ENCODE measurements at places on chromosomes 5 and 9.

GRCh38 chr9:105355781-105356180 lies 92.1 kb upstream of the FSD1L start:
- DNase-seq, result no peak

GRCh38 chr5:113204525-113205161 lies 228.0 kb downstream of the DCP2 start:
- DNase-seq, result no peak

DNA sequence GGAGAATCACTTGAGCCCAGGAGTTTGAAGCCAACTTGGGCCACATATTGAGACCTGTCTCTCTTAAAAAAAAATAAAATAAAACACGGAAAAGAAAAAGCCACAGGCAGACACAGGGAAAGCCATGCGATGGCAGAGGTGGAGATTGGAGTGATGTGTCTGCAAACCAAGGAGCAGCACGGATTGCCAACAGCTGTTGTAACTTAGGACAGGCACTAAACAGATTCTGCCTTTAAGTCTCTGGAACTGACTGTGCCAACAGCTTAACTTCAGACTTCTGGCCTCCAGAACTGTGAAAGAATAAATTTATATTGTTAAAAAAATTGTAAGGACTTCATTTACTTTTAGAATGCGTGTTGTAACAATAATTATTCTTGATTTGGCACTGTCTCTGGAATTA lies 318.5 kb upstream of the CHD1 start:
- no peak for DNase-seq

GRCh38 chr5:127085371-127085770 lies 12.1 kb upstream of the C5orf63 start:
- DNase-seq, result no peak

GRCh38 chr9:37464426-37465248 lies 613 bp downstream of the ZBTB5 start:
- DNase-seq, result peak; percentile 72

DNA sequence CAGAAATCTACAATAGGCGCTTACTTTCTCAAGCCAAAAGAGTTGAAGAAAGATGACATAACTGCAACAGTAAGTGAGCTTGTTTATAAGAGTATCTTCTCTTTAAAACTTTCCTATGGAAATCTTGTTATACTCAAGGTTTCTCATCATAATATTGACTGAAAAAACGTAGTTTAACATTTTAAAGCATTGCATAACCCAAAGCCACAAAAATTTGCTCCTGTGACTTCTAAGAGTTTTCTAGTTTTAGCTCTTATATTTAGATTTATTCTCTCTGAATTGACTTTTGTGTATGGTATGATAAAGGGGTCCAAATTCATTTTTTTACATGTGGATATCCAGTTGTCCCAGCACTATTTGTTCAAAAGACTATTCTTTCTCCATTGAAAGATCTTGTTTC lies 15.2 kb downstream of the WDR36 start:
- no peak for DNase-seq

GRCh38 chr9:108443741-108444140 lies 412.0 kb downstream of the ACTL7B start:
- DNase-seq, result no peak

GRCh38 chr9:87741891-87742290 lies 16.0 kb downstream of the CTSL start:
- DNase-seq, result no peak

DNA sequence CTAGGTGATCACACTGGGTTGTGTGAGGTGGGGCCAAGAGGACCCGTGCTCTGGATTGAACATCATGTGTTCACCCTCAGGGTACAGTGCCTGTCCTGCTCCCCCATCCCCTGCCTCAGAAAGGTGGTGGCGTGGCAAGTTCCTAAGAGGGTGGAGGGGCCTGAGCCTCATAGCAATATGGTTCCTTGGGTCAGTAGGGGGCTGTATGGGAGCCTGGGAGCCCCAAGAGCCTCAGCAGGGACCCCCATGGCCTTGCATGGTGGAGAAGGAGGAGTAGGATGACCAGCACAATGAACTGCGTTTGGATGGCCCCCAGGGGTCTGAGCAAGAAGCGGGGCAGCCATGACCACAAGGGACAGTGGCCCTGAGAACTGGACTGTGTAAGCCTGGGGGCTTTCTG lies 89.6 kb upstream of the SHB start:
- no peak for DNase-seq

DNA sequence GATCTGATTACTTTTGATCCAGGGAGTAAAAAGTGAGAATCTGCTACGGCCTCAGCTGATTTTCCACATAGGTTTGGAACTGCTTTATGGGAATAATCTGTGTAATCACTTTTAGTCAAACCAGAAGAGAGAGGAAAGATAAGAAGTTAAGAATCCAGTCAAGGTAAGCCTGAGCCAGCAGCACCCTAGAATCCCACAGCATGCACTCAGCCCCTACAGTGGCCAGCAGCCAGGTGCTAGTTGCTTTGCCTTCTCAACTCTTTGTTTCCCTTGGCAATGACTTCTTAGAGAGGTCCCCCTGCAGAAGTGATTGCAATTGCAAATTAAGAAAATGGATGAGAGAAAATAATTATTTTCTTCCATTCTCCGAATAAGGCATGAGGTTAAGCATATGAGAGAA lies 59.7 kb upstream of the TMED7 start:
- DNase-seq, result no peak

DNA sequence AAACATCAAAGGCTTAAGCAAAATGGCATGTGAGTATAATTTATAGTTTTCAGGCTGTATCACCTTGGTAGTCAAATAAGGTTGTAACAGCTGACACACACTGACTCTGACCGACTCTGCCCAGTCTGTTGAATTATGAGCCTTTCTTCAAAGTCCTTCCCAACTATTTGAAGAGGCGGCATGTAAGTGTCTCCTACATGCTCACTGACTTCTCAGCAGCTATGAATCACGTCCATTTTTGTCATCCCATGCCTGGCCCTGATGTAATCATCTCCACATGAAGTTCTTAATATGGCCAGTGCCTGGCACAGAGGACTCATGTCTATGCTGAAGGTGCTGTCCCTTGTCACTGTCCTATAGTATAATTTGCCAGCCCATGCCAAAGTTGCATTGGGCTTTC lies 5.1 kb upstream of the PTBP3 start:
- DNase-seq, result no peak

- no peak for DNase-seq
Observed at GRCh38 chr5:123659495-123659894, 147.5 kb downstream of the CSNK1G3 start.

DNA sequence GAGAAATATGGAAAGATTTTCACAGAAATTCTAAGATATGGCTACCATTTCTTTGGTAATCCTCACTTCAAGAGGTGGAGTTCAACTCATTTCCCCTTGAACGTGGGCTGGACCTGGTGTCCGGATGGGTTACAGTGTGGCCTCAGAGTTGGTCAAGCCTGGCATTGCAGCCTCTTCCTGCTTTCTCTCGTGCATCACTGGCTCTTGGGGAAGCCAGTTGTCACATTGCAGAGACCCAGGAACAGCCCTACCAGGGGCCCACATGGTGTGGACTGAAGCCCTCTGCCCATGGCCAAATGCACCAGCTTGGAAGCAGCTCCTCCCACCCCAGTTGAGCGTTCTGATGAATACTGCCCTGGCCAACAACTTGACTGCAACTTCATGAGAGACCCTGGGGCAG lies 47.7 kb upstream of the FCN1 start:
- DNase-seq, result no peak

DNA sequence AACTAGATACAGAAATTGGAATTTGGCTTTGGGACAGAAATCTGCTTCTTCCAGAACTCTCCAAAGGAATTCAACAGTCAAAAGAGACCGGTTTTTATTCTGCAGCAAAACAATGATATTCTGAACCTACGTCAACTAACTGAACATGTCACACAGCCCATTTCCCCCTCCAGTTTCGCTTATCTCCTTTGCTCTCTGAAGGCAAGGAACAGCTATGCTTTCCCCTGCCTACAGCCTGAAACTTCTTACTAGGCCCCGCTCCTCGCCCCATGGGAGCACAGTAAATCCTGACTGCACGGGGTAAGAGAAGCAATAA lies 488 bp downstream of the SKIC3 start:
- peak; percentile 2 for DNase-seq

GRCh38 chr5:99314721-99315120 lies 385.9 kb upstream of the CHD1 start:
- no peak for DNase-seq

DNA sequence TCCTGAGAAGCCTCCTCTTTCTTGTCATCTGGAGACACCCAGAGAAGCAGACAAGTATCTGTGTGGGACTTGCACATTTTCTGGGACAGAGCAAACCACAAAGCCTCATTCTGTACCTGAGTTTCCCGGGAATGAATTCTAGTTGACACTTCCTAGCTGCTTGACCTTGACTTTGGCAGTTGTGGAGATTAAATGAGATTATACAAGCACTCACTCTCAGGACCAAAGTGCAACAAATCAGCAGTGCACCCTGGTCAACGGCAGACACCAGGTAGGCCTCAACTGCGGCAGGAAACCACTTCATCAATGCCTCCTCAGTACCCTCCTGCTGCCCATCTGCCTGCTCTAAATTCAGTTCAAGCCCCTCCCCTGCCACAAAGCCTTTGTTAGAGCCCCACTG lies 114.7 kb upstream of the PANK3 start:
- no peak for DNase-seq

DNA sequence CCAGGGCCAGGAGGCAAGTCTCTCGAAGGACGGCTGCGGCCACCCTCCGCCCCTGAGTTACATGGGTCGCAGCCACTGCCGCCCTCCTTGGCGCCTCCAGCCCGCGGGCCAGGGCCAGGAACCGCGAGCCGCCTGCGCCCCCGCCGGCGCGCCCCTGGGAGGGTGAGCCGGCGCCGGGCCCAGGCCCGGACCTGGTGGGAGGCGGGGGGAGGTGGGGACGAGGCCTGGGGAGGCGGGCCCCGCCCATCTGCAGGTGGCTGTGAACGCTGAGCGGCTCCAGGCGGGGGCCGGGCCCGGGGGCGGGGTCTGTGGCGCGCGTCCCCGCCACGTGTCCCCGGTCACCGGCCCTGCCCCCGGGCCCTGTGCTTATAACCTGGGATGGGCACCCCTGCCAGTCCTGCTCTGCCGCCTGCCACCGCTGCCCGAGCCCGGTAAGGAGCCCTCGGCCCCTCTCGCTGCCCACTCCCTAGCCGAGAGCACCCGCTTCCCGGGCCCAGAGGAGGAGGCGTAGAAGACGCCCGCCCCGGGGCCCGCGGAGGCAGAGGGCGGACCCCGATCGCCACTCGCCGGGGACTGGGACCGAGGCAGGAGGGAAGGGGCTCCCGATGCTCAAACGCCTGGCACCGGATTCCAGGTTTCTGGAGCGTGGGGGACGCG lies at the start of gene ASS1:
Gene ASS1 (plus strand): TSS at position 397 of the 657 bp plus-strand sequence. CDS start 7,268 bp downstream, outside the sequence.
- DNase-seq, result no peak

DNA sequence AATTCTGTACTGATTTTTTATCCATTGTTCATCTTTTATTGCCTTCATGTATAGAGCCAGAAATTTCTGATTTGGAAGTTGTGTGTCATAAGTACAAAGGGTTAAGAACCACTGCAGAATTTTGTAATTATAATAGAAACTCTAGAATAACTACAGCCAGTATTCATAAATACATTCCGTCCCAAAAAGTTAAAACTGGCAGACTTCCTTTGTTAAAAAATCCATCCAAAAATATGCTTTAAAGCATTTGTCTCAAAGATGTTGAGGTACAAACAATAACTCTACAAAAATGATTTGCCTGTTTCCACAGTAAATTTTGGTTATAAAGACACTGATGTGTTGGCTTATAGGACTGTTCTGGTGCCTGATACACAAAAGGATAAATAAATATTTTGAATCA lies 436.6 kb downstream of the DTWD2 start:
- no peak for DNase-seq

- no peak for DNase-seq
Observed at GRCh38 chr9:136695435-136695895, 8.2 kb upstream of the AGPAT2 start.

DNA sequence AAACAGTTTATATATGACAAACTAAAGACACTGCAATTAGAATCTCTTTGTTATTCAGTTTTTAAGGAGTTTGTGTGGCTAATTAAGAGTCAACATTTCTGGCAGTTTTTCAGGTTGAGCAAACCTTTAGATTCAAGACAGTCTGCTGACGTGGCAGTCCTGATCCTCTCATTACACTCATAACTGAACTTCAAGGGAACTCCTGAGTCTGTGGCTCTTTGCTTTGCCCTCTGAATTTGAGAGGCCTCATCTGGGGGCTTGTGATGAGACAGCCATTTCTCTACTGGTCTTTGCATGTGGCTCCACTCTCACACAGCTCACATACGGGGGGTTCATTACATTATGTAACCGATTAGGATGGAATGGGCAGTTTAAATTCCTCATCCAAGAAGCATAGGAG lies 182.9 kb upstream of the MEF2C start:
- no peak for DNase-seq

GRCh38 chr5:97495301-97495700 lies 312.3 kb upstream of the RIOK2 start:
- no peak for DNase-seq

DNA sequence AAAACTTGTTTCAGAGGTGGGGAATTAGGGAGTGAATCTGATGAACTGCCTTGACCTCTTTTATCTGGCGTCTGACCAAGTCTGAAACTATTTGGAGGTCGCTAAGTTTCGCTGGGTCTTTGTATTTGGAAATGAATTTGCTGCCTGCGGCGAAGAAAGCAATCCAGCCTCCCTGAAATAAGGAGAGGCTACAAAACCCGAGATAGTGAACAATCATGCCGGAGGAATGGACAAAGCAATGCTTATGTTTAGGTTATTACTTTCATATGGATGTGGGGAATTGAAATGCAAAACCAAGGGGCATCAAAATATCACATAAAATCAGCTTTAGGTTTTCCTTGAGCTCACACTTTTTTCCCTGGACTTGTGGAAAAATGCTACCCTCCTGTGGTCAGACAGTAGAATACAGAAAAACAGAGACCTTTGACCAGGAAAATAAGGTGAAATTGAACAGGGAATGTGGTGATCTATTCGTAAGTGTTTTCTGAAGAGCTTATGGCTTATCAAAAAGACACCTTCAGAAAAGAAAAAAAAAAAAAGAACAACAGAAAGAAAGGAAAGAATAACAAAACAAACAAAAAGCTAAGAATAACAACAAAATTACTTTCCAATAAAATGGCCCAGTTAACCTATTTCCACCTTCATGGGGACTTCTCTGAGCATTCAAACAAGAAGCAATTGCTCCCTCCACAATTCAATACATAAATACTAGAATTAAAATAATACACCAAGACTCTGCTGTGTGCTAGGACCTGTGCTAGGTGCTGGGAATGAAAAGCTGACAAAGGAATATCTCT lies 68.6 kb upstream of the DPYSL3 start:
- DNase-seq, result no peak

All from activated CD8-positive, alpha-beta memory T cell treated with anti-CD3 and anti-CD28 coated beads for 1 hour (primary cell).